ENCODE measurements at places on chromosomes 5 and 9. TPM values are rescaled to one million over a fixed set of nuclear protein-coding genes. Genes with fewer than 3 reads are reported as not detected.

The NAA35 gene
- 28.3 TPM for total RNA-seq

The TNC gene
- 326 TPM for total RNA-seq

The SPINK6 gene
- not detected for total RNA-seq

The PCDHGC5 gene
- total RNA-seq: 6.6 TPM

The GABRA1 gene
- not detected for total RNA-seq

The CDH10 gene
- not detected for total RNA-seq

The C5orf58 gene
- total RNA-seq: under 0.01 TPM
